ENCODE measurements at places on chromosomes 4 and X. TPM values are rescaled to one million over a fixed set of nuclear protein-coding genes. Genes with fewer than 3 reads are reported as not detected.

DNA sequence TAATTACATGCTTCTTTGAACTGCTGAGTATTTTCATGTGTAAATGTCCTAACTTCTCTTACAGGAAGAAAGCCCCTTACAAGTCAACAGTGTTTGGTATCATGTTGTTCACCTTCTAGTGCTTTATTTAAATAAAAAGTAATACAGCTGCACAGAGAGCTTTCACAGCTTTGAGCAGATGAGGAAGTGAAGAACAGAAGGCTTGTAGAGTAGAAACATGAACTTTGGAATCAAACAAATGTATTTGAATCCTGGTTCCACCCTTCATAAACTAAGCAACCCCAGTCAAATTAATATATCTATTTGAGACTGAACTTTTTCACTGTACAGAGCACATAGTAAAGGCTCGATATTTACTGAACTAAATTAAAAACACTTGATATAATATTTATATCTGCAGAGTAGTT is 120.5 kb downstream of the CAMK2D start:
- H3K4me3 ChIP-seq, result no peak overlapping the region
- H3K27me3 ChIP-seq, result no peaks in the 10 kb centered on the region
- H3K27ac ChIP-seq, result no peak overlapping the region
- peaks cover 47% of the 10 kb centered on the region for H3K4me1 ChIP-seq
- no peaks in the 10 kb centered on the region for H3K36me3 ChIP-seq

- H3K27ac ChIP-seq, result no peak overlapping the region
- DNase-seq, result no peak
- H3K36me3 ChIP-seq, result no peaks in the 10 kb centered on the region
- H3K4me1 ChIP-seq, result no peaks in the 10 kb centered on the region
- no peak overlapping the region for H3K4me3 ChIP-seq
- H3K27me3 ChIP-seq, result no peaks in the 10 kb centered on the region
Measured at GRCh38 chr4:181957088-181957487, 286.1 kb upstream of the TENM3 start.

DNA sequence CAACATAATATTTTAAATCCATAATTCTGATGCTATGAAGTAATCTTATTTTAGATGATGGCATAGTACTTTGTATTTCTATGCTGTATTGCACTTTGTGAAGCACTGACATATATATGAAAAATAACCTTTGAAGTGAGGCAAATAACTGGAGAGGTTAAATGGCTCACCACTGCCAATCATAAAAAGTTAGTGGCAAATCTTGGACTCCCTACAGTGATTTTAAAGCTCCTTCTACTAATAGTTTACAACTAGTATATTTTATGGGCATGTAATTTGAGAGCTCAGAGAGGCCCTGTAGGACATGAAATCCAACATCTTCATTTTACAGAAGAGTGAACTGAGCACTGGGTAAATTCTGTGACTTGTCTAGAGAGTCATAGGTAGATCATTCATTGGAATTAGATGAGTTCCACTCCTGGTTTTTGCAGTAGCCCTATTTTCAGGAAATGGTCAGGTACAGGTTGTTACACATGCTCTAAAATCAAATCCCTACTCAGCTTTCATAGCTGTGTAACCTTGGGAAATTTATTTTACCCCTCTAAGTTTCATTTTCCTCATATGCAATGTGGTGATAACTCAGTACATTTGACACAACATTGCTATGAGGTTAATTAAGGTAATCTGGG is 804 bp upstream of the GC start:
- DNase-seq, result no peak
- peaks cover 6% of the 10 kb centered on the region for H3K27me3 ChIP-seq
- no peak overlapping the region for H3K4me3 ChIP-seq

- H3K4me3 ChIP-seq, result no peak overlapping the region
- no peaks in the 10 kb centered on the region for H3K36me3 ChIP-seq
- DNase-seq, result no peak
- H3K27me3 ChIP-seq, result peaks cover 14% of the 10 kb centered on the region
- H3K27ac ChIP-seq, result no peak overlapping the region
Measured at GRCh38 chrX:43861750-43862149, 20.5 kb downstream of the MAOB start.

- no peak for DNase-seq
- no peak overlapping the region for H3K27ac ChIP-seq
- H3K4me1 ChIP-seq, result peaks cover 46% of the 10 kb centered on the region
- no peaks in the 10 kb centered on the region for H3K27me3 ChIP-seq
- peaks cover 10% of the 10 kb centered on the region for H3K36me3 ChIP-seq
- H3K4me3 ChIP-seq, result peak overlapping the region; percentile 61
Measured at GRCh38 chr4:98275145-98275544, 14.0 kb downstream of the RAP1GDS1 start.

GRCh38 chr4:120070196-120070595 is 3.5 kb upstream of the MAD2L1 start:
- no peak overlapping the region for H3K27ac ChIP-seq
- no peaks in the 10 kb centered on the region for H3K27me3 ChIP-seq
- peaks cover 19% of the 10 kb centered on the region for H3K4me1 ChIP-seq
- H3K36me3 ChIP-seq, result no peaks in the 10 kb centered on the region
- no peak overlapping the region for H3K4me3 ChIP-seq

- peak overlapping the region; percentile 36 for H3K4me3 ChIP-seq
- H3K27me3 ChIP-seq, result no peaks in the 10 kb centered on the region
- no peak for DNase-seq
- H3K4me1 ChIP-seq, result no peaks in the 10 kb centered on the region
Measured at GRCh38 chrX:45596188-45596808, 395.6 kb upstream of the DIPK2B start.

Gene PDGFRA
- not detected for total RNA-seq

Gene HPGD
- 8.2 TPM for total RNA-seq

DNA sequence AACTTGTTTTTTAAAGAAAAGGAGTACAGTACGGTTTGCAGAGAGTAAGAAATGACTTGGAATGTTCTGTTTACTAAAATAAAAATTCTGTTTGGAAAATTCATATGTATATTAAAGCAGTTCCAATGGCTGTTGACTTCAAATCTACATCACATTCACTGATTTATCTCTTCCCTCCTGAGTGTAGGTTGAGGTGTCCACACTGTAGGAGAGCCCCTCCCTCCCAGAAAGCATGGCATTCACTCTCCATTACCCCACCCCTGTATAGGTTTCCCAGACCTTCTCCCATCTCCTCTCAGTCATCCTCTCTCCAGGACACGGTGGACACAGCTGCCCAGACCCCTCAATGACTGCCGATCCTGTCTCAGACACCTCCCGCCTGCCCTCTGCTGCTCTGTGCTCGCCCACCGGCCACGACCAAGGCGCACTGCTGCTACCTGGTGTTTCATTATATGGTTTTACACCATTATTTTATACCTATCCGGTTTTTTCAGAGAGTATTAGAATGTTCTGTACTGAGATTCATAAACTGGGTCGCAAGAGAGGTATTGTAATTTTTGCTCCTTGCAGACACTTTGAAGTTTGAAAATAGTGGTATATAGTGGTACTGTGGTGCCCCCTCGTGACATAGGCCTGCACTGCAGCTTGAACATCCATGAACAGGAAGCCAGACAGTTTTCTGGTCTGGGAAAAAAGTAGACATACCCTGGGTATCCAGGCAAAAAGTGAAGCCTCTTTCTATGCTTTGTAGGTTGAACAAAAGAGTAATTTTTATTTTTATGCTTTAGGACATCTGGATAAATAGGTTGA is 38.8 kb upstream of the BEX4 start:
- no peak overlapping the region for H3K27ac ChIP-seq
- H3K27me3 ChIP-seq, result peaks cover 21% of the 10 kb centered on the region
- DNase-seq, result no peak
- peaks cover 3% of the 10 kb centered on the region for H3K4me1 ChIP-seq

DNA sequence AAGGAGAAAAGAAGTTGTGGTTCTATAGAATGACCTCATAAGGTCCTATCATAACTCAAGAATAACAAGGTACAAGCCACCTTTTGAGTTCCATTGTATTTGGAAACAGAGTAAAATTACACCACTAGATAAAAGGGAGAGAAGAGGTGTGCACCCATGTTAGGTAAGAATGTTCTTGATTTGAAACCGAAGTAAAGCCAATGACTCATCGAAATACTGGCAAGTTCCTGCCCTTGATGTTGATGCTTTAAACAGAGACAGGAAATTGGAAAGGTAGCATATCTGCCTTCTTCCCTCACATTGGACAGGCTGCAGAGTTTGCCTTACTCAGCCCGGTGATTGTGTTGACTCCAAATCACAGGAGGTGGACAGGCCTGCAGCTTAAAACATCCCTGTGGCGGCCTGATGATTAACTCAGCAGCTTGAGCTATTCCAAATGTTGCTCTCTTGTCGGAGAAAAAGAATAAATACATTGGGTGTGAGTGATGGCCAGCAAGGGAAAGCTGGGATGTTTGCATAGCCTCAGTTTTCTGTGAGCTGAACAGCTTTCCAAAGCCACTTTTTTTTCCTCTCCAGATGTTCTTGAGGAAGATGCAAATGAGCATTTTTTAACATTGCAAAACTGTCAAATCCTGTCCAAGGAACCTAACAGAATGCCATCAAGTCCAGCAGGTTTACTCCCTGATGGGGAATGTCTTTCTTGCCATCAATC is 321.1 kb downstream of the NKX6-1 start:
- H3K4me3 ChIP-seq, result no peak overlapping the region
- H3K36me3 ChIP-seq, result no peaks in the 10 kb centered on the region
- no peak overlapping the region for H3K27ac ChIP-seq
- DNase-seq, result no peak
- H3K27me3 ChIP-seq, result no peaks in the 10 kb centered on the region

Gene NDST4
- total RNA-seq, result not detected

GRCh38 chrX:19410259-19410658 is 66.5 kb downstream of the PDHA1 start:
- H3K27ac ChIP-seq, result no peak overlapping the region
- no peaks in the 10 kb centered on the region for H3K36me3 ChIP-seq
- no peaks in the 10 kb centered on the region for H3K4me1 ChIP-seq
- peaks cover 8% of the 10 kb centered on the region for H3K27me3 ChIP-seq
- H3K4me3 ChIP-seq, result no peak overlapping the region
- no peak for DNase-seq

DNA sequence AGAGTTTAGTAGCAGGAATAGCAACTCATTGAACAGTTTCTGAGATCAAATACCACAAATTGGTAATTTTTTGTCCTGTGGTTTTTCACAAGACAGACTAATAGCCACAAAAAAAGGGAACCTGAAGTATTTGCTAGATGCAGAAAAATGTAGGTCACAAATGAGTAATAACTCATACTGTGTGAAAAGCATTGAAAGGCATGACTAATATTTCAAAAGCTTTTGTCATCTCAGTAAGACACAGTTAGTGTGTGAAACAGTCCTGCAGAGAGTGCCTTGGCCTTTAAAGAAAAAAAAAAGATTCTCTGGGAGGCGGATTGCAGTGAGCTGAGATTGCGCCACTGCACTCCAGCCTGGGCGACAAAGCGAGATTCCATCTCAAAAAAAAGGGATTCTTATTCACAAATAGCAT is 31.4 kb upstream of the SLC25A31 start:
- no peaks in the 10 kb centered on the region for H3K4me1 ChIP-seq
- DNase-seq, result no peak
- H3K4me3 ChIP-seq, result no peak overlapping the region
- no peak overlapping the region for H3K27ac ChIP-seq

DNA sequence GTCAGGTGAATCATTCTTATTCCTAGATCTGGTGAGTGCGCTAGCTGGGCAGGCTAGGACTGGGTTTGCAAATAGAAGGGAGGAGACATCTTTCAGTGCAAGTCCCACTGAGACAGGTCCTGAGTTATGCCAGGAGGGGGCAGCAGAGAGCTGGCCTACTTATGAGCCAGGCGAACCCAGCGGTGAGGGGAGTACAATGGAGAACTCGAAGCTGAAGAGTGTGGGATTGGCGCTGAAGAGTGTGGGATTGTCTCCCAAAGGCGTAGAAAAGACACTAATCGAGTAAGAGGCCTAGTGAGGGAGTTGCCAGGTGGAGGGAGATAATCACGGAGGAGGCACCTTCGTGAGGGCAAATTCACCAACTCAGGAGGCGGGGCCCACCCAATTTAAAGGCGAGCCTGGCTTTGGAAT is 91.7 kb upstream of the CXorf66 start:
- no peaks in the 10 kb centered on the region for H3K36me3 ChIP-seq
- H3K27ac ChIP-seq, result no peak overlapping the region
- H3K4me1 ChIP-seq, result no peaks in the 10 kb centered on the region
- peaks cover 11% of the 10 kb centered on the region for H3K27me3 ChIP-seq
- DNase-seq, result peak; percentile 63

GRCh38 chr4:56388306-56388705 is 1.0 kb upstream of the AASDH start:
- no peak for DNase-seq
- H3K4me3 ChIP-seq, result peak overlapping the region; percentile 98
- H3K27me3 ChIP-seq, result no peaks in the 10 kb centered on the region

Gene SSX3
- not detected for total RNA-seq

DNA sequence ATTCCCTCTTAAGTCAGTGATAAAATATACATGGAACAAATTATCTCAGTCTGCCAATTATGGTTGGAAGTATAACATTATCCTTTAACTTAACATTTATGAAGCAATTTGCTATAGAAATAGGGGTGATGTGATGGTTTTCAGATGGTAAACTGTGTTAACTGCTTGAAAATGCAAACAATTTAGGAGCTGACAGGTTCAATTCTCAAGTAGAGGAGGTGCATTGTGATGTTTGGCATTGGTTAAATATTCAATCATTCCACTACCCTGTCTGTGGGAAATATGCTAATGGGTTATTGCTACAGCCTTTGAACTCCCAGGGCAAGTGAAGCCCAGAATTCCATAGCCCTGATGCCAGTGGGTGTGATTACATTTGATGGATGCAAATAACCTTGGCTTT is 243.4 kb upstream of the GK2 start:
- no peaks in the 10 kb centered on the region for H3K27me3 ChIP-seq
- DNase-seq, result no peak
- H3K4me3 ChIP-seq, result no peak overlapping the region
- H3K36me3 ChIP-seq, result no peaks in the 10 kb centered on the region
- no peaks in the 10 kb centered on the region for H3K4me1 ChIP-seq
- H3K27ac ChIP-seq, result no peak overlapping the region

Gene RNF212
- 0.89 TPM for total RNA-seq

Measured in natural killer cell treated with Interleukin-12 subunit alpha and Interleukin-12 subunit beta and Interleukin-15 and Interleukin-18, amount 100 ng/mL, for 72 hours (primary cell).